ENCODE measurements at places on chromosomes 1 and 21.
A peak's percentile ranks its signal among the peaks of the same experiment; 100 is the strongest.

- H3K36me3 ChIP-seq = no peaks in the 10 kb centered on the region
- no peaks in the 10 kb centered on the region for H3K4me1 ChIP-seq
- no peak overlapping the region for H3K4me3 ChIP-seq
- H3K27ac ChIP-seq = no peak overlapping the region
- H3K27me3 ChIP-seq = no peaks in the 10 kb centered on the region
These were observed 6.3 kb downstream of the LRRC53 start for GRCh38 chr1:74505928-74506710.

GRCh38 chr1:33074193-33074945 lies 6.6 kb upstream of the AZIN2 start:
- no peak overlapping the region for H3K27ac ChIP-seq
- H3K4me3 ChIP-seq = no peak overlapping the region
- no peaks in the 10 kb centered on the region for H3K36me3 ChIP-seq
- no peaks in the 10 kb centered on the region for H3K27me3 ChIP-seq
- no peak for DNase-seq
- H3K4me1 ChIP-seq = no peaks in the 10 kb centered on the region

DNA sequence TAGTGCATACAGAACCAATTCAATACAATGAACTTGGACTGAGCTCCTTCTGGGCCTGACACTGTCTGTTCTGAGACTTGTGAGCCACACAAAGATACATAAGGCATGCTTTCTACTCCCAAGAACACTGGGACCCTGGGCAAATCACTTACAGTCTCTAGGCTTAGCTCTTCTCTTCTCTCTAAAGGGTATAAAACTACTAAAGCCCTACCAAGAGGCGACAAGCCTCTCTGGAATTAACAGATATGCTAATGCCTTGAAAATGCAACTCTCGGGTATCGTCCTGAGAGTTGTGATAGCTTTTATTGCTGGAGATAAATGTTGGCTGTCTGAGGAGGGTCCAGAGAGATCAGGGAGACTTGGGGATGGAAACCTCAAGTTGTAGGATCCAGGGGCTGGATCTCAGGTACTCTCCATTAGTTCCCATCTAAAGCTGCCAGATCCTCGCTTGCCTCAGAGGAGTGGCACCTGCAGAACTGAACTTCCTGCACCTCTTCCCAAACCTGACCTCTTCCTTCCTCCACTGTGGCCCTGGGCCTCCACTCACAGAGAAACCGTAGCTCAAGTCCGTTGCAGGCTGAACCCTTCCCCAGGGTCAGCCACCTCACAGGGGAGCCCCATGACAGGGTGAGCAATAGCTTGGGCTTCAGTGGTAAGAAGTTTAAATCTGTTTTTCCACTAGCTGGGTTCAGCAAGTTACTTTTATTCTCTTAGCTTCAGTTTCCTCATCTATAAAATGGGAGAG lies 11.5 kb upstream of the CFAP45 start:
- no peak overlapping the region for H3K4me3 ChIP-seq
- H3K36me3 ChIP-seq = no peaks in the 10 kb centered on the region
- no peaks in the 10 kb centered on the region for H3K27me3 ChIP-seq
- H3K27ac ChIP-seq = no peak overlapping the region

GRCh38 chr1:86775395-86775794 lies 71.0 kb downstream of the SH3GLB1 start:
- no peak overlapping the region for H3K4me3 ChIP-seq
- H3K4me1 ChIP-seq = peaks cover 30% of the 10 kb centered on the region
- no peak for DNase-seq
- no peaks in the 10 kb centered on the region for H3K27me3 ChIP-seq
- no peaks in the 10 kb centered on the region for H3K36me3 ChIP-seq
- peak overlapping the region; percentile 76 for H3K27ac ChIP-seq

DNA sequence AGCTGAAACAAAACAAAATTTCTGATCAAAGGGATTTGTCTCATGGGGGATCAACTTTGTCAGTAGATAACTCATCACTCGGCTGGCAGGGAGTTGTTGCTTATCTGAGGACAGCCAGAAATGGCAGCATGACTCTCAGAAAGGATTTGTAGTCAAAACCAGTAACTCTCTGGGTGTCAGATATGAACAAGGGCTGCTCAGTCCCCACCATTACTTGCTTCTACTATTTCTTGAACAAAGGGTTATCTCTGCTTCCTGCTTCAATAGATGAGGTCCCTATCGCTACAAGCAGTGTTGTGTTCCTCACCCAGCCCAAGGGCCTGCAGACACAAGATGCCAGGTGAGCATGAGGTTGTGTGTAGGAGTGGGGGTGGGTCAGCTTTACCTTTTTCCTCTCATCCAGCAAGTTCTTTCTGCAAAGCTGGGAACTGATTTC lies 116.2 kb downstream of the PTBP2 start:
- no peaks in the 10 kb centered on the region for H3K27me3 ChIP-seq
- H3K4me1 ChIP-seq = no peaks in the 10 kb centered on the region
- H3K4me3 ChIP-seq = no peak overlapping the region
- no peaks in the 10 kb centered on the region for H3K36me3 ChIP-seq

GRCh38 chr1:229696385-229696784 lies 70.3 kb downstream of the URB2 start:
- no peak for DNase-seq
- H3K4me3 ChIP-seq = no peak overlapping the region
- H3K36me3 ChIP-seq = no peaks in the 10 kb centered on the region

- no peaks in the 10 kb centered on the region for H3K27me3 ChIP-seq
- DNase-seq = peak; percentile 91
- H3K36me3 ChIP-seq = peaks cover 66% of the 10 kb centered on the region
- peaks cover 20% of the 10 kb centered on the region for H3K4me1 ChIP-seq
- H3K27ac ChIP-seq = peak overlapping the region; percentile 51
- no peak overlapping the region for H3K4me3 ChIP-seq
These were observed 9.6 kb downstream of the ENSA start for GRCh38 chr1:150619576-150620509.

Measured in A673 (cell line).